A549 (cell line): ENCODE measurements at places on chromosomes 13 and 19.

DNA sequence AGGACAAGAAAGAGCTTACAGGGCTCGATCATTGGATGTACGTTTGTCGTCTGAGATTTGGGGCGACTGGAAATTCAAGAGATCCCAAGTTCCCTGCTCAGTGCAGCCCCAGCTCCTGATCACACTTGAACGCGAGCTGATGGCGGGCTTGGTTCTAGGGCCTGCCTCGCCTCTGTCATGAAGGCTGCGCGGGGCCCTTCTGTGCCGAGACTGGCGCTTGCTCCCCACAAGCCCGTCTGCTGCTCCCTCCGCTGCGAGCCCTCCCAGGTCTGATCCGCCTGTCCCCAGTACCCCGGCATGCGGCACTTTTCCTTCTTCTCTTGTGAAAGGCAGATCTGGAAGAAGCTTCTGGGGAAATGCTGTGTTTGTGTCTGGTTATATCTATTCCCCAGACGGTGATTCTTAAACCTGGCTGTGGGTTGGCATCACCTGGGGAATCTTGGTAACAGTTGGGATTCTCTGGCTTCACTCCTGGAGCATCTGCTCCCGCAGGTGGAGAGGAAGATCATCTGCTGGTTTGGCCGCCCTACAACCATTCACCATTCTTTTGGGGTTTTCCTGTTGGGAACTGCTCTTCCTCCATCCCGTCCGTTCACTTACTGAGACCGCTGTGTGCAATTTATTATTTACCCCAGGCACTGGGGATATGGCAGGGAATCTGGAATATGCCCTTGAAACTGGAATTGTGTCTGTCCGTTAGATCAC, 43.6 kb downstream of the SIPA1L3 start:
- DNase-seq: no peak

GRCh38 chr13:108154421-108154858, 60.9 kb downstream of the LIG4 start:
- DNase-seq: no peak

DNA sequence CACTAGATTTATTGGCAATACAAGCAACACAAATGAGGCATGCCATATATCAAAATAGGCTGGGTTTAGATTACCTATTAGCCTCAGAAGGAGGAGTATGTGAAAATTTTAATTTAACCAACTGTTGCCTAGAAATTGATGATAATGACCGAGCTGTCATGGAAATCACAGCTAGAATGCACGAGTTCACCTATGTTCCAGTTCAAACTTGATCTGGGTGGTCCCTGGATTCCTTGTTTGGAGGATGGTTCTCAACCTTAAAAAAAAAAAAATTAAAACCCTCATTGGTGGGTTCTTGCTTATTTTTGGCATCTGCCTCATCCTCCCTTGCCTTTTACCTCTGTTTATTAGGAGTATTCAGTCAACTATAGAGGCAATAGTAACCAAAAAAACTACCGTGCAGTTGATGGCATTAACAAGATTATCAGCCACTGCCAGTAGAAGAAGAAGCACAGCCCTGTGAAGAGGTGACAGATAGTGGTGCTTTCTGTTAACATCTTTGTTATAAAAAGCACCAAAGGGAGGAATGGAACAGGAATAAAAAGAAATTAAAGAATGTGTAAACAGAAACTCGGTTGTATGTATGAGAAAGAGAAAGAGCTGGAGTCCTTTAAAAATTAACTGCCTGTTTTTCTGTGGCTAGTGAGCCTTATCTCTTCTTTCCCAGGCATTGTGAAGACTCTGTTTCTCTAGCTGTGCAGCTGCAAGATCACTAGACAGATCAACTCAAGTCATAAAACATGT, 106.4 kb downstream of the ZNF429 start:
- DNase-seq: no peak

GRCh38 chr13:38044067-38044466, 174.5 kb upstream of the TRPC4 start:
- no peak for DNase-seq

GRCh38 chr19:41350735-41351338, 2.9 kb downstream of the TGFB1 start:
- no peak for DNase-seq

- no peak for DNase-seq
Observed at GRCh38 chr13:80873589-80873988, 532.7 kb upstream of the SPRY2 start.

DNA sequence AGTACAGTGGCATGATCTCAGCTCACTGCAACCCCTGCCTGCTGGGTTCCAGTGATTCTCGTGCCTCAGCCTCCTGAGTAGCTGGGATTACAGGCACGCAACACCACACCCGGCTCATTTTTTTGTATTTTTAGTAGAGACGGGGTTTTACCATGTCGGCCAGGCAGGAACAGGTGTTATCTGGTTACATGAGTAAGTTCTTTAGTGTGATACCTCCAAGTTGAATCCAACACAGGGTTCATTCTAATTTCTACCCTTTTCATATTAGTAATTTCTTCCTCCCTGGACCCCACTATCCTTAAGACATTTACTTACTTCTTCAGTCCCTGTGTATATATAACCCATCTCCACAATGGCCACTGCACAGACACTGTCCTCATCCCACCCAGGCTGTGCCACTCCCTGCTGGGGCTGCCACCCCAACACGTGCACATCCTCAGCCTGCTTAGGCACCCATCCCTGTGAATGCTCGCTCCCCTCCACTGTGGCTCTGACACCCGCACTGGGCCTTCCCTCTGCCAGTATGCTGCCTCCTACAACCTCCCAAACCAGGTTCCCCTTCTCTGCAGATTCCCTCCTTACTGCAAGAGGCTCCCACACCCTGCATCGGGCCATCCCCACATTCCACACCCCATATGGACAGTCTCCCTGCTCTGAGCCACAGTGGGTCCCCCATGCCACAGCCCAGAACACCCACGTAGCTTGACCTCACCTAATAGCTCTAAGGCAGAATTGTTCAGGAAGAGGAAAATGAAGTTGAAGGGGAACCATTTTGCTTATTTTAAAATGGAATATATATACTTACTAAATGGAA, 147.1 kb downstream of the TBC1D4 start:
- no peak for DNase-seq

- DNase-seq: no peak
Observed at GRCh38 chr13:42649141-42649540, 75.2 kb downstream of the TNFSF11 start.

GRCh38 chr19:49331616-49332055, 3.6 kb upstream of the CD37 start:
- peak; percentile 60 for DNase-seq

GRCh38 chr19:38769635-38770211, 3.6 kb downstream of the LGALS7 start:
- DNase-seq: peak; percentile 77

- DNase-seq: no peak
Observed at GRCh38 chr13:37148501-37148900, 43.0 kb upstream of the CSNK1A1L start.

GRCh38 chr13:81318231-81319019, 977.5 kb upstream of the SPRY2 start:
- no peak for DNase-seq

DNA sequence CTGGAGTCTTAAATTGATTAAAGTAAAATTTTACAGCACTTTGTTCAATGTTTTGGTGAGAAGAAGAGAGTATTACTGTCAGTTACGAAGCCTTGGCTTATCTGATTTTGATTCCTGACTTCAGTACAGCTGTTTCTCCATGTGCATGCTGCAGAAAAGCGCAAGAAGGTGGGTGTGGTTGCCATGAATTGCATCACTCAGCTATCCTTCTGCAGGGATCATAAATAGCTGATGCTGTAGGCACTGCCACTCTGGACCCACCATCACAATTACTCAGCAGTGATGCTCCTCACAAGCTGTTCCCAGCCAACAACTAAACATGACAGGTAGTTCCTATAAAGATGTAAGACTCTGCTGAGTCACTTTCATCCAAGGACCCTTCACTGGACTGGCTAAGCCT, 321.2 kb downstream of the IRS2 start:
- peak; percentile 18 for DNase-seq

DNA sequence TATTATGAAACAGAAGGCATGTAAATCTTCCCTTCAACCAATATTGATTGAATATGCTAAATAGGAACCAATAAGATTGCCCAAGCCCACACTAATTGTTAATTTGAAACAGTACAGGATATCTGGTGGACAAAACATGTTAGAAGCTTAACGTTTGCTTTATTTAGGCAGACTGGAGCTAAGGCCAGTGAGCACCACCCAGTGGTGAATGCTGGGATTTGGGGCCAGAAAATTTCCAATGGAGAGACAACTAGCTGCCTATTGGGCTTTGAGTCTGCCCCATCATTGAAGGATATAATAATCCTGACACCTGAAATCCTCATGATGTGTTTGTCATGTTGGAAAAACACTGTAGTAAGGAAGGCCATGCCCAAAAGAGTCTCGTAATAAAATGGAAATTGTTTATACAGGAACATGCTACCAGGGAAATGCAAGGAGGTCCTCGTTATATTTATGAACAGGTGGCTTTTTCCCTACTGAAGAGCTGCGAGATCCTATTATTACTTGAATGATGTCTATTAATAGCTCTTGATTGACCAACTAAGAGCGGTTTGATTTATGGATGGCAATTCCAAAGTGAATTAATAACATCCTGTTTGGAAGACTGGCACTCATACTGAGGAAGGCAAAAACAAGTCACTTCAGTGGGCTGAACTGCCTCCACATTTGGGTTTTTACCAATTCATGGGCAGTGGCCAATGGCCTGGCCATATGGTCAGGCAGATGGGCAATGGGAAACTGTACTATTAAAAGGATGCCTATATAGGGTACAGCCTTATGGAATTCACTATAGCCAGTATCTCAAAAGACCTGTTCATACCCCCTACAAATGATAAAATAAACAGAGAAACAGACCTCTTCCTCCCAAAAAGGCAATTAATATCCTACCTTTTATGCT, 8.7 kb downstream of the SIGLECL1 start:
- peak; percentile 50 for DNase-seq

GRCh38 chr19:30224689-30225606, 147.2 kb upstream of the ZNF536 start:
- peak; percentile 26 for DNase-seq

- DNase-seq: no peak
Observed at GRCh38 chr13:66875264-66875663, 354.9 kb downstream of the PCDH9 start.

GRCh38 chr19:18723871-18724377, 40.4 kb downstream of the CRTC1 start:
- no peak for DNase-seq

- DNase-seq: no peak
Observed at GRCh38 chr19:18903156-18904037, 7.4 kb upstream of the CERS1 start.

GRCh38 chr13:102045731-102046130, 356.1 kb downstream of the FGF14 start:
- no peak for DNase-seq

DNA sequence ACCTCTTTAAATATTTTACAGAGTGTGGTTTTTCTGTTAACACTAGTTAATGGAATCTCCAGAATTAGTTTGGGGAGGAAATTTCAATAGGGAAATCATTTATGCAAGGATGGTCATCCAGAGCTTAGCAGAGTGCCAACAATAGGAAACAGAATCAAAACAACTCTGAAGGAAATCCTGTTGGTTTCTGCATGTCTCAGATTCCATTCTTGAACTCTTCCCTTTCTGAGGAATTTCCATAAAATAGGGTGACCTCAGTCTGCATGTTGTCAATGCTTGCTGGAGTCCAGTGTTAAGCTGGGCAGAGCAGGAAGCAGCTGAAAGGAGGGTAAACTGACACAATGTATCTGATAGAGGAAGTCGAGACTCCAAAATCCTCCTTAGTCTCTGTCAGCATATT, 16.9 kb downstream of the CBY2 start:
- DNase-seq: no peak

- no peak for DNase-seq
Observed at GRCh38 chr13:68254151-68254550, 1024.0 kb upstream of the PCDH9 start.

- DNase-seq: no peak
Observed at GRCh38 chr19:23118400-23118799, 1.6 kb downstream of the ZNF730 start.

DNA sequence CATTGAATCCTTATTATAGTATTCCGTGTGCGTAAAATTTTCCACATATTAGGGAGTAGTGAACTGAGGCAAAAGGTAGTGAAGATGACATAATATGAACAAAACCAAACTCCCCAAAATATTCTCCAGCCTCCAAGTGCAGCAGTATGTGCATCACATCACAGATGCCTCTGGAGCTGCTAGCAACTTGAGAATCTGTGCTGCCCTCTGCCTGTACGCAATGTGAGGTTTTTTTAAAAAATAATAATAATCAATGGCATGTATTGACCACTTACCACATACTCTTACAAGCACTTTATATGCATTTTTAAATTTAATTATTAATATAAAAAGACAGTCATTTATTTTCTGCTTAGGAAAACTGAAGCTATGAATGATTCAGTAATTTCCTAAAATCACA, 583.0 kb upstream of the SPRY2 start:
- no peak for DNase-seq

GRCh38 chr13:30398601-30399072, 23.7 kb upstream of the UBE2L5 start:
- DNase-seq: no peak
